Muscle of leg (tissue), 16 donors: ENCODE measurements at places on chromosomes 7 and 10. TPM values are rescaled to one million over a fixed set of nuclear protein-coding genes. Genes with fewer than 3 reads are reported as not detected.

PAX4 gene
- not detected for total RNA-seq

ASZ1 gene
- total RNA-seq, result not detected

DGKI gene
- 1.4 TPM for total RNA-seq

SERPINE1 gene
- 1.6 TPM for total RNA-seq

OR6B1 gene
- total RNA-seq, result not detected

STAG3 gene
- 1.6 TPM for total RNA-seq

KEL gene
- 0.66 TPM for total RNA-seq

- DNase-seq, result no peak
Measured at GRCh38 chr7:77899516-77899915, 100.9 kb downstream of the PHTF2 start.

GRCh38 chr7:22387583-22387982, 30.6 kb upstream of the RAPGEF5 start:
- peak; percentile 59 for DNase-seq

DNA sequence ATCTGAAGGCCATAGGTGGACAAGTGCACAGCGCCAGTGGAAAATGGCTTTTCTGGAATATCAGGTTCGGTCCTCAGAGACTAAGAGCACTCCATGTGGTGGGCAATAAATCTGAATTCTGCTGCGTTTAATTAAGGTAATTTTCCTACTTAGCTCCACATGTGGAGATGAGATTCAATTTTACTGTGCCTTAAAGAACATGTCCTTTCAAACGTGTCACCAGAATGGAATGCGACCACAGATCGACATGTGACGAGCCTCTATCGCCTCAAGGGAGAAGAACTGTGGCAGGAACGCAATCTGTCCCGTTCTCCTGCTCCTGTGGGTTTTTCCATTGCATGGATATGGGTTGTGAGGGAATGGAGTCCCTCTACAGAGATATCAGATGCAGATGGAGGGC, 205.3 kb upstream of the ZNF32 start:
- peak; percentile 45 for DNase-seq

DNA sequence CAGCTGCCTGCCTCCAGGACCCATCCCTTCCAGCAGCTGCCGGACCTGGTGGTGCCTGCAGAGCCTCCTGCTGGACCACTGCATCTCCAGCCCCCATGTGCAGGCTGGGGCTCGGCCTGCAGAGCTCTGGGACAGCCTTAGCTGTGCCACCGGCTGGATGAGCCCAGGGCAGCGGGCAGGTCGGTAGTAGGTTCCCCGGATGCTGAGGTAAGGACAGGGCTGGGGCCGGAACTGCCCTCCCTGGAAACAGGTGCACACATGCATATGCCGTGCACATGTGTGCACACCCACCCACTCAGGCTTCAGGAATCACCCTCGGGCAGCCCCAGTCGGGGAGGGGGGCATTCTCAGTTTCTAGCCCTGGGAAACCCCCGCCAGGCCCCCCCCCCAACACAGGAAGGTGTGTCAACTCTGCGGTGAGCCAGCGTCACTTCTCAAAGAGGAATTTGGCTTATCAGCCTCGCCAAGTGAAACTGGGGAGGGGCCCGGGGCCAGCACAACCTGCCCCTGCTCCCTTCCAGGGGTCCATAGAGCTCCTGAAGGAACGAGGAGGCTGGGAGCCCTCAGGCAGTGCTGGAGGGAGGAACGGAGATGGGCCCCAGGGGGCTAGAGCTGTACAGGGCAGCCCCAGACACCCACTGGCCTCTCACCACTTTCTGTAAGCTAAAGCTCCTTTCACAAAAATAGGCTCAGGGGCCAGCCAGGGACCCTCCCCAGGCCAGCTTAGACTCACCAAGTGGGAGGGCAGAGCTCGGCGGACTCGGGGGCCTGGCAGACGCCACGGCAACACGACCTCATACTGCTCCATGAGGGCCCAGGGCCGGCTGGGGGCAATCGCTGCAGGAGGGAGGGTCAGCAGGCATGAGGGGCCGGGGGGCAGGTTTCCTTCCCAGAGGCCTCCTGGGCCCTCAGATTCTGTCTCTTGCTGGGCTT, 1.7 kb downstream of the ADAM8 start:
- DNase-seq, result no peak

DNA sequence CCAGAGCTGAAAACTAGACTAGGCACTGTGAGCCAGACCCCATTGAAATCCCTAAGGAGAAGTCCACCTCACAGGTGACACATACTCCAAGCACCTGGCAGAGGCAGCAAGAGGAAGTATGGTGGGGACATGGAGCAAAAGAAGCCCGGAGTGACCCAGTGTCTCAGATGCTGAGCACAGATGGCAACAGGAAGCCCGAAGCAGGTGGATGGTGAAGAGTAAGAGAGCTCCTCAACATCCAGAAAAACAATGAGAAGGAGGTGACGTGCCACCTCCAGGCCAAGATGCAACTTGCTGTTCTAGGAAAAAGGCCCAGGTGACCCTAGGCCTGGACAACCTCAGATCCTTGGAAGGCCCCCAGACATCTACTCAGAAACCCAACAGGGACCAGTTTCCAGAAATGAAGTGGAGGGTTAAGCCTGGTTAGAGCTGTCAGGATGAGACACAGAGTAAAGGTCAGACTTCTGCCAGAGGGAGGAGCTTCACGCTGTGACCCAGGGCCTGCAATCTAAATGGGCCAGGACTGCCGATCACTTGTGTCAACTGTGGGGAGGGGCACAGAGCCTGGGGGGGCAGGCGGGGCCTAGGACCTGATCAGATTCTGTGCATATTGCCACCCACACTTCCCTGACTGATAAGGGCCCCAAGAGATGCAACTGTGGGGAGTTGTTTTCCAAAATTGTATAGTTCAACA, 2.4 kb upstream of the COBL start:
- DNase-seq, result no peak

- no peak for DNase-seq
Measured at GRCh38 chr7:112252141-112252540, 45.6 kb downstream of the ZNF277 start.

- DNase-seq, result no peak
Measured at GRCh38 chr7:112521942-112522341, 41.2 kb downstream of the LSMEM1 start.

DNA sequence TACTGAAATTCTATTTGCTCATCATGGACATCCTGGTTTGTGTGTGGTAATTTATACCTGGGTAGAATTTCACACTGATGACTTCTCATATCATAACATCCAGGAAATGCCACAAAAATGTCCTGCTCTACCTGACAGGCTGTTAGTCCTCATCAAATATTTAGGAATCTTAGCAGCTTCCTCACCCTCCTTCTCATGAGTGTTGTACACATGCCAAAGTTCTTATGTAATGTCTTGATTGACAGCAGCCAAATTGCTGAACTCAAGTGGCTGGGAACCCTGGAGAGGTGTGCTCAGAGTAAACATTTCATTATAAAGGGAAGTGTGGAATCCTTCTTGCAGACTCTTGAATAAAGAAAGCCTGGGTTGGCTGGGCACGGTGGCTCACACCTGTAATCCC, 8.9 kb downstream of the EEPD1 start:
- no peak for DNase-seq

DNA sequence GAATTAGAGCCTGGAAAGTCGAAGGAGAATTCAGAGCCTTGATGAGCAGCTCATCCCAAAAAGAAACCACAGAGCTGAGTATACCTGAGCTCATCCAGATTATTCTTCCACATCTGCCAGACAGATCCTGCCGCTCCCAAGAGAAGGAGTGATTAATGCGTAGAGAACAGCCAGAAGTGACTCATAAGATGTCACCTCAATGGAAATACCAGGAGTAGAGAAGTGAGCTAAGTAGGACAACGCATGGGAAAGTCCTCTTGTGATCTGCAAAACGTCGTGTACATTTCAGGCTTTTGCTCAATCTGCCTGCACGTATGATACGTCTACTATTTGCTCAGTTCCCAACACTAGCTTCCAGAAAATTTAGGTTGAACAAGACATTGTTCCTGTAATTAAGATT, 230.5 kb upstream of the AUTS2 start:
- peak; percentile 85 for DNase-seq

GRCh38 chr7:34168013-34168412, 262.7 kb downstream of the BMPER start:
- DNase-seq, result no peak

GRCh38 chr10:32943854-32944661, 14.0 kb downstream of the ITGB1 start:
- no peak for DNase-seq
